ENCODE measurements at places on chromosomes 1 and 21.

DNA sequence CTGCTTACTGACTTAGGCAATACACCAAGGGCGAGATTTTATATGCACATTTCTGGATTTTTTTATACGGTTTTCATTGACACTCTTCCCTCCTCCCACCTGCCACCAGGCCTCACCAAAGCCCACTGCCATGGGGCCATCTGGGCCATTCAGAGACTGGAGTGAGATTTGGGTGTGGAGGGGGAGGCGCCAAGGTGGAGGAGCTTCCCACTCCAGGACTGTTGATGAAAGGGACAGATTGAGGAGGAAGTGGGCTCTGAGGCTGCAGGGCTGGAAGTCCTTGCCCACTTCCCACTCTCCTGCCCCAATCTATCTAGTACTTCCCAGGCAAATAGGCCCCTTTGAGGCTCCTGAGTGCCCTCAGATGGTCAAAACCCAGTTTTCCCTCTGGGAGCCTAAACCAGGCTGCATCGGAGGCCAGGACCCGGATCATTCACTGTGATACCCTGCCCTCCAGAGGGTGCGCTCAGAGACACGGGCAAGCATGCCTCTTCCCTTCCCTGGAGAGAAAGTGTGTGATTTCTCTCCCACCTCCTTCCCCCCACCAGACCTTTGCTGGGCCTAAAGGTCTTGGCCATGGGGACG lies 57.9 kb downstream of the LACTBL1 start:
- DNase-seq: no peak

DNA sequence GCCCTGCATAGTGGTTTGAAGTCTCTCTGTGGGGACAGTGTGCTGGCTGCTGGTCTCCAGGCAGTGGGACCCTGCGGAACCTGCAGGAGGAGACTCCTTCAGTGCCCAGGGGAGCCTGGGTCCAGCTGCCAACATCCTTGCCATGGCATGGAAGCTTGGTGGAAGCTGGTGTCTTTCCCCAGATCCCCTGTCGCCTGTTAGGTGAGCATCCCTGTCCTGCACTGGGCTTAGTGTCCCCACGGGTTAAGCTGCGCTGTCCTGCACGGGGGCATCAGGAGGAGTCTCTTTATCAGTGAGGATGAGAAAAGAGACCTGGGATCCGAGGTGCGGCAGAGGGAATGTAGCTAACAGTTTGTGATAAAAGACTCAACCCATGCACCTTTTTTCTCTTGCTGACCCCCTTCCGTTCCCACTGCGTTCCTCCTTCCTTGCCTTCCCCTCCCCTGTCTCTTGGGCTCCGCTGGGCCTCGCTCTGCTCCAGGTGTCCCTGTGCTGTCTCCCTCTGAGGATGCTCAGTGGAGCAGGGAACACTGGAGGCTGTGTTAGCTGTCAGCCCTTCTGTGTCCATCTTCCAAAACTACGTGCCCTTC lies 59.3 kb downstream of the SLC37A1 start:
- no peak for DNase-seq

GRCh38 chr1:227357171-227357926 lies 39.1 kb upstream of the CDC42BPA start:
- DNase-seq: no peak

DNA sequence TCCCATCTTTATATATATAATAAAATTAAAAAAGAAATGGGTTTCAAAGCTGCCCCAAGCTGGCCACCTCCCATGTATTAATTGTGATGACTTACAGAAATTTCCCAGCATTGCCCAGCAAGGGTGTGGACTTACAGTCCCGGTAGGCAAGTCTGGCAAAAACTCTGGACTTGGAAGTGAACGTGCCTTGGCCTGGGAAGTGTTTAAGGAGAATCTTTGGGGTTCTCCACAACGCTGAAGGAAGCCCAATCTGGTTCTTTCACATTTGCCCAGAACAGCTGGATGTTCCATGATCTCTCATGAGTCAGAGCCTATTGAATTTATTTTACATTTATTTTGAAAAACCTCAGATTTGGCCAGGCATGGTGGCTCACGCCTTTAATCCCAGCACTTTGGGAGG lies 98.4 kb upstream of the SLC45A1 start:
- no peak for DNase-seq

- DNase-seq: no peak
Measured at GRCh38 chr1:231919239-231919885, 292.8 kb downstream of the DISC1 start.

DNA sequence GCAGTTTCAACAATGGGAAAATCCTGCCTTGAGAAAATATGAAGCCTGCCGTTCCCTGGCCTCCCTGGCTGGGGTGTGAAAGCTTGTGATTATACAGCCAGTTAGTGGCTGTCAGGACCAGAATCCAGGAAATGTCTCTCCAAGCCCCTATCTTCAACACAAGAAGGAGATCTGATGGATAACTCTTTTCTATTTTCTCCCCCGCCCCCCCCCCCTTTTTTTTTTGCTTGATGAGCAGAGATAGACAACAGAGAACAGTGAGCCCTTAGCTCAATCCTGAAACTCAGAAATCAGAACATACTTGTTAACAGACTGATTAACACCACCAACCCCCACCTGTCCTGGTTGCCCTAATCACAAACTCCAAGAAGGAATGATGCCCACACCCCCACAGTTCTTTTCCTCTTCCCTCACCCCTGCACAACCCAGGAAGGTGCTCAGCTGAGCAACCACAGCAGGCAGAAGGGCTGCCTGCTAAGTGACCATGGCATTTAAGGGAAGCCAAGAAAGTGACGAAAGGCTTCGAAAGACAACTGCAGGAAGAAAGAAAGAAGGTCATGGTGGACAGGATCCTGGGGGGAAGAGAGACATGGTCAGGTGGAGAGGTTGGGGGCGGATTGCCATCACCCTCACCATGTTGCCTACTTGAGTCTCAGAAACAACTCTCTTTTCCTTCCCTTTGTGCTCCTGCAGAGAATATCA lies 12.3 kb upstream of the DENND2D start:
- no peak for DNase-seq

DNA sequence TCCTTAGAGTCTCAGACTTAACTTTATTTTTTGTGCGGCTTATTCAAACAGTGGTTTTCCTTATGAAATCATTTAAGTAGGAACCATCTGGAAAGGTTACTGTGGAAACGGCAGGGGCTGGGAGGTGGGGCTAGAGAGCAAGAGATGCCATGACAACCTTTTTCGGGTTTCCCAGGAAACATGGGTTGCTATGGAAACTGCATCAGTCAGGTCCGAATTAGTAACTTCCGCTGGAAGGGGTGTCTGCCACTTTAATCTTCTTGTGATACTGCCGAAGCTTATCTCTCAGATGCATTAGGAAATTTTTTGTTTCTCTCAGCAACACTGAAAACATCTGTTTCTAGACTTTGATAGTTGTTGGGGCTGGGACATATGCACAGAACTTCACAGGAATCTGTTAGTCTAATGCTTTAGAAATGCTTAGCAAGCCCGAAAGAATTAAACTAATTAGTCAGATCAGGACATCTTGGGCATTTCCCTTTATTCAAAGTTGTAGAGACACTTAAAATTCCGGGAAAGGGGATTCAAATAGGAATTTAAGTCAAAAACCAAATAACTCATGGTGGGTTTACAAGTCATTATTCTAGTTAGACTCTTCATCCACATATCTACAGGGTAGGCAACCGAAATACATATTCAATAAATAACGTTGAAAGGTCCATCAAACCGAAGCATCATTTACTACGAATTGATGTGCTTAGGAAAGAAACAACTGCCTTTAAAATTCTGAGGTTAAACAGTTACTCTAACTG lies 2.6 kb downstream of the KCNA3 start:
- no peak for DNase-seq

DNA sequence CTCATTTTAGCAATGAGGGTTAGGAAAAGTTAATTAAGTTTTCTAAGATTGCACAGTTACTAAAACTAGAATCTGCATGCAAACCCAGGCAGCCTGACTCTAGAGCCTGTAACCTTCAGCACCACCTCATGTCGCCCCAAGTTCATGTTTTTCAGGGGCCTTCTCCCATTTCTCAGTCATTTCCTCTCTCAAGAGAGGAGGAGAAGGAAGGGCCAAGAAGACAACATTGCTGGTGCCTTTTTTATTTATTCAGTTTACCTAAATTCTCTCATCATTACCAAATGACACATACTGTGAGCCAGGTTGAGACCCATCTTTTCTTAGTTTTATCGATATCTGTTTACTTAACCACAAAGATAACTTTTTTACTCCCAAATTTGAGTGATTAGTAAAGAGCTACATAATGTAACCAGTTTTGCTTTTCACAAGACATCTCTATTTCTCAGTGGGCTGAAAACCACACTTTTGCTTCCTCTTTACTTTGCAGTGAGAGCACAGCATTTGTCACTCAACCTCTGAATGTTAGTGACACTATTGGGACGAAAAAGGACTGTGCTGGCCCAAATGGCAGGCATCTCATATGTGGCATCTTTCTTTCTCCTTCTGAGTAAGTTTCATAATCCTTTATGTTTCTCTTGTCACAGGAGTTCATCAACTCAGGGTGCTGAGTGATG lies at the start of gene CD101:
Gene CD101, plus strand, starts transcription at position 507 of the 674 bp plus-strand sequence. Its CDS starts 58 bp downstream, at position 565.
- peak; percentile 39 for DNase-seq

DNA sequence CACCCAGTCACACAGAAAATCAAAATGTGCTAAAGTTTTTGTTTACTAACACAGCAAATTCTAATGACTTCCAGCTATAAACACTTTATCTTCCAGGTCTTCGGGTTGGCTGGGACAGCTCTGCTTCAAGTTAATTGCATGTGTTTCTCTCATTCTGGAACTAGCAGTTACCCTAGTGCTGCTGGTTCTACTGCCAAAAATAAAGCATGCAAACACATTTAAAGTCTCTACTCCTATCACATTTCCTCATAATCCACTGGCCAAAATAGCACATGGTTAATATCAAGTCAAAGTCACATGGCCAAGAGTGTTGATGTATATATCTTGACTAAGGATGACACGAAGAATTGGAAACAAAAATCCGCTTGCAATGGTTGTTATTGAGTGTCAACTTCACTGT lies 973.1 kb upstream of the ADGRL2 start:
- no peak for DNase-seq

DNA sequence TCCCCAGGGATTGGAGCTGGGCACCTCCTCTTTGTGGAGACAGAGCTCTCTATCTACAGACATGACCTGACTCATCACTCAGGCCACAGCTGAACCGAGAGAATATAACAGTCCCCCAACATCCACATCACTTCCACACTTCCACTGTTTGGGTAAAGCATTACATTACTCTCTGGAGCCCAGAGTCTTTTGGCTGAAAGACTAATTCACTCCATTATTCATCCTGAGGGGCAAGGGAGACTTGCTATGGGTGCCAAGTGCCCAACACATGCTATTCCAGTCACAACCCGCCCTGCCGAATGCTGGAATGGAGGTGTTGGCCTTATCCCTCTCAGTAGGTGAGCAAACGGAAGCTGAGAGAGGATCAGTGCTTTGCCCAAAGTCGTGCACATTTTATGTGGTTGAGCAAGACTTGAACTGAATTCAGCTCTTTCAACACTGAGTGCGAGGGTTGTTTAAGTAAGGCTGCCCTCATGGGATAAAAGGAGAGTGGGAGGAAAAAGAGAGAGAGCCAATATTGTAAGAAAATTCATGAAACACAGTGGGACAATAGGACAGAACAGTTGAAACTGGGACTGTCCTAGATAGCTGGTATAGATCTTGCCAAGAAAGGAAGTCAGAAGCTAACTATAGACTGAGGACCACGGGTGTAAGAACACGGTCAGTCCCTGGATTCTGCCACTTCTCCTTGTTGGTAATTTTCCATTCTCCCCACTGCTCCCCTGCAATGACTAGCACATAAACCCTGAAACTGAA lies 13.5 kb upstream of the CHI3L1 start:
- DNase-seq: no peak

- DNase-seq: peak; percentile 70
Measured at GRCh38 chr1:3482378-3482849, 27.9 kb downstream of the ARHGEF16 start.

DNA sequence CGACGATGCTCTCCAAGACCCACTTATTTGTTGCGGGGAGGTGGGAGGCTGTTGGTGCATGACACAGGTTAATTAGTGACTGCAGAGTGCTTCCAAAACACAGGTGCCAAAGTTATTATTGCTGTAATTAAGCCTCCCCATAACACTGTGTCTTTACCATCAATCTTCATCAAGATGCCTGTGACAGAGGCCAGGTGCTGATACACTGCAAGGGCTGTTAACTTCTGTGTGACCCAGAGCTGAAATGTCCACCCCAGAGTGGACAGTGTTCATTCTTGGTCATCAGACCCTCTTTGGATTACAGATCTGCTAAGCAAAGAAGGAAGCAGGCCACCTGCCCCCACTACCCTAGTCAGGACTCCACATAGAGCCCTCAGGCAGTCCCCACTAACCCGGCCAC lies 55.5 kb downstream of the CAPN8 start:
- DNase-seq: no peak

GRCh38 chr1:226702957-226703831 lies 35.9 kb downstream of the ITPKB start:
- DNase-seq: peak; percentile 84

DNA sequence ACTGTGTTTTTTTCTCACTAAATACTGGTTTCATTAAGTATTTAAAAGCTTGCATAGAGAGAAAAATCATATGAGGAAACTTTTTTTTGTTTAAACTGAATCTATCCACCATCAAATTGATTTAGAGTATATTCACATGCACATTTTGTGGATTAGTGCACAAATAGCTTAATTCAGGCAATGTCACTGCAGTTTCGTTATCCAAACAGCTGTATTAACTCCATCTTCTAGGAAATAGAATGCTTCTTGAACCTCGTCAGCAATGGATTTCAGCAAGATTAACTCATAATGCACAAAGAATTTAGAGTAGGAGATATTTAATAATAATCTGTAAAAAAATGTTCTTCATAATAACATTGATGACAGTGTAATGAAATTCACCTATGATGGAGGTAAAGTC lies 37.5 kb downstream of the NEXN start:
- DNase-seq: no peak

GRCh38 chr1:116521186-116521585 lies 49.6 kb downstream of the CD58 start:
- no peak for DNase-seq

DNA sequence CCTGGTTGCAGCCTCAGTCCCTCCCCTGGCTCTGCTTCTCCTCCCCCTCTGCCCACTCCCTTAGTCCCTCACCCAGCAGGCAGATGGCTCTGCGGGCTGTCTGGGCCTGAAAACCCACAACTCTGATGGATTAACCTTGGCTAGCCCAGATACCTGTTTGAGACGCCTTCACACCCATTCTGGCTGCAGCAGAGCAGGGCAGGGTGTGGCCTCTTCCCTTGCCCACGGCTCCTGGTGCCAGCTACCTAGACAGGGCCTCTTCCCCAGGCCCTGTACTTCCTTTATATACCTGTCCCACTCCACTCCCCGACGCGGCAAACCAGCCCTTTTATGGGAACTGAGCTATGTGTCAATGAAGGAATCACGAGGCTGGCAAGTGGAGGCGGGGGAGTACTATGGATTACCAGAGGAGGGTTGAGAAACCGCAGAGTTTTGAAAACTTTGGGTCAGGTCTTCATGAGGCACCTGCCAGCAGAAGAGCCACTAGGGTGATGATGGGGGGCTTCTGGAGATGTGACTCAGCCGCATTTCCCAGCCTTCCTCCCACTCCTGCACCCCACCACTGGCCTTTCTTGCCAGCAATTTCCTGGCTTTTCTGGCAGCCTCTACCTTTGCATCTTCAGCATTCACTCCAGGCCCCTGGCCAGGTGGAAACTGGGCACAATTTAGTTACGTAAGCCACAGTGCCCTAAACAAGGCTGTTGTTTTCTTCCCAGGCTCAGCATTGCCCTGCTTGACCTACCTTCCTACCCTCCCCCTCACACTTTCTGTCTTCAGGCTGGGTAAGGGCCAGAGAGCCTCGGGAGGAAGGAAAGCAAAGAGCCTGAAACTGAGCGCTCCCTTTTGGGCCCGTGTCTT lies at the start of gene CHI3L1:
Gene CHI3L1, minus strand, starts transcription at position 259 of the 858 bp plus-strand sequence. Its CDS starts 81 bp downstream, at position 178.
- no peak for DNase-seq
